ENCODE measurements at places on chromosomes 5 and 9.

- no peak for DNase-seq
Observed at GRCh38 chr9:34027845-34028574, 20.7 kb downstream of the UBAP2 start.

- no peak for DNase-seq
Observed at GRCh38 chr5:66442951-66443445, 153.2 kb upstream of the MAST4 start.

DNA sequence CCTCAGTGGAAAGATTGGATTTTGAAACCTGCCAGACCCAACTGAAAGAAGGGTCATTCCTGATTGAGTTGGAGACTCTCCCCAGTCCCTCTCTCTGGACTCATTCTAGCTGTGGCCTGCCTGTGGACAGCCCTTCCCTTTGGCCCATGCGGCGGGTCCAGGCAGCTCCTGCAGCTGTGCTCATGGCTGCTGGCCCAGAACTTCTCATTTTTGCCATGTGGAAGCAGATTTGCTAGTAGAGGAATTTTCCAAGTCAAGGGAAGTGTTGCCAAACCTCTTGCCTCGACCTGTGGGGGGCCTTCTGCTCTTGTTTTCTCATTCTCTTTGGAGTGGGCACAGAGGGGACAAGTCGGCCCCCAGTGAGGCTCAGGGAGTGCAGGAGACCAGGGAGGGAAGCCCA, 89.2 kb downstream of the ANKRD33B start:
- DNase-seq = no peak

DNA sequence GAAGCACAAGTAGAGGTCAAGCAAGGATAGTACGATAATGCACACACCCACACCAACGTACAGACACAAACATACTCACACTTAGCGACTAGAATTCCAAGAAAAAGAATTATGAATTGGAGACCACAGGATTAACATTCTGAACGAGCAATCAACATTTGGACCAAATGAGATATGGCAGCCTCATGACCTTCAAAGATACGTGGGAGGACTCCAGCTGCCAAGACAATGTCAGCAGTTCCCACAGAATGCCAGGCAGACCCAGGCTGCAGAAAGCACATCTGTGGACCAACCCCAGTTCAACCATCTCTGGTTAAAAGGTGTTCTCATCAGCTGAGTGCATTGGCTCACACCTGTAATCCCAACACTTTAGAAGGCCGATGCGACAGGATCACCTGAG, 187.6 kb upstream of the GRAMD2B start:
- no peak for DNase-seq

DNA sequence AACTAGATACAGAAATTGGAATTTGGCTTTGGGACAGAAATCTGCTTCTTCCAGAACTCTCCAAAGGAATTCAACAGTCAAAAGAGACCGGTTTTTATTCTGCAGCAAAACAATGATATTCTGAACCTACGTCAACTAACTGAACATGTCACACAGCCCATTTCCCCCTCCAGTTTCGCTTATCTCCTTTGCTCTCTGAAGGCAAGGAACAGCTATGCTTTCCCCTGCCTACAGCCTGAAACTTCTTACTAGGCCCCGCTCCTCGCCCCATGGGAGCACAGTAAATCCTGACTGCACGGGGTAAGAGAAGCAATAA, 488 bp downstream of the SKIC3 start:
- DNase-seq = no peak

GRCh38 chr5:129063483-129064113, 31.0 kb upstream of the ISOC1 start:
- no peak for DNase-seq

DNA sequence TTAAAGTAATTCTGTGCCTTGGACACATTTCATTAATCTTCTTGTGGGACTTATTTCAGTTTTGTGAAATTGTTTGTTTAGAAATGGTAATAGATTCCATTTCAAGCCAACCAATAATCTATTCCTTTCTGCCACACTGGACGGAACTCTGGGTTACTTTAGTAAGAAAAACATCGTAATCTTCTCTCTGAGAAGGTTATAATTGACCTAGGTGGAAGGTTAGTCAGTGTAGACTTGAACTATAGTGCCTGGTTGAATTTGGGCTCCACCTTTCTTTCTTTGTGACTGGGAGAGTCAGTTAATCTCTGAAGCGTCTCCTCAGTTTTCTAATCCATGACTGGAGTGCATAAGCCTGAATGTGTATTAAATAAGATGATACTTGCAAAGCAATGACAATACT, 89.7 kb upstream of the PRLR start:
- DNase-seq = no peak

DNA sequence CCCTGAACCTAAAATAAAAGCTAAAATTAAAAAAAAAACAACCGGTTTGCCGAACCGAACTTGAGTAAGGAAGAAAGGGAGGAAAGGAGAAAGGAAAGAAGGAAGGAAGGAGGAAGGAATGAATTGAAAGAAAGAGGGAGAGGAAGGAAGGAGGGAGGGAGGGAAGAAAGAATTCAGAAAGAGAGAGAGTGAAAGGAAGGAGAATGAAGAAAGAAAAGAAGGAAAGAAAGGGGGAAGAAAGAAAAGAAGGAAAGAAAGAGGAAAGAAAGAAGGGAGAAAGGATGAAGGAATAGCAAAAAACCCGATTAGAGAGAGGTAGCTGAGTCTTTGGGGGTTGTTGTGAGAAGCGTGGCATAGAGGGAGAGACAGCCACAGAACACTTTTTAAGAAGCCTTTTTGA, 121.4 kb downstream of the FGF18 start:
- DNase-seq = no peak

DNA sequence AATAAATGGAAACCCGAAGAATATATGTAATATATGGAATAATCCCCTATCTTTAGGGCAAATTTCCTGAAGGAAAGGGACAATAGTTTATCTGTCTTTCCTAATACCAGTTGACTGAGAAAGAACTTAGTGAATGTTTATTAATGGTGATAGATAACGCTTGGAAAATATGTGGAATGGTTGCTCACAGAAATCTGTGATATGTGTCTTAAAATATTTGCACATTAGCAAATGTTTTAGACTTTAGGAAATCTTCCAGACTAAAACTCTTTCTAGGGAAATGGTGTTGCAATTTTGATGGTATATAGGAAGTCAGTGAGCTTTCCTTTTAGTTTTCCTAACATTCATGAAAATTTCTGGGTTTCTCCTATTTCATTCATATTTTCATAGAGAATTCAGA, 90.4 kb downstream of the PIP5K1B start:
- DNase-seq = no peak

DNA sequence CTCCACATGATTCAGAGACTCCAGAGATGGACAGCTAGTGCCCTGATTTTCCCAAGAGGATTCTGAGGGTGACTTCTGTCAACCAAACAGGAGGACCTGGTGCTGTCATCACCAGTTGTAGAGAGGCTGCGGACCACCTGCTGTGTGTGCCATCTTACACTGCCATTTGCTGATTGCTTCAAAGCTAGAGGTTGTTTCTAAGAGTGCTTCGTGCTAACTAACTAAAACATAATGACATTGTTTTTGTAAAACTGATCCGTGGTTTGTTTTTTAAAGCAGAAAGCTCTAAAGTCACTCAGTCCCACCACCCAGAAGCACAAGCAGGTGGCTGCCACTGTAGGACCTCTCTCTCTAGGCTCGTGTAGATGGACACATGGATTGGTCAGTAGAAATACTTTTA, 12.2 kb downstream of the TENT4A start:
- DNase-seq = no peak
